ENCODE measurements at places on chromosomes 4 and X.

- DNase-seq = no peak
Observed at GRCh38 chr4:12118651-12119213, 690.0 kb upstream of the HS3ST1 start.

- DNase-seq = no peak
Observed at GRCh38 chrX:69896046-69896445, 153.7 kb downstream of the AWAT2 start.

DNA sequence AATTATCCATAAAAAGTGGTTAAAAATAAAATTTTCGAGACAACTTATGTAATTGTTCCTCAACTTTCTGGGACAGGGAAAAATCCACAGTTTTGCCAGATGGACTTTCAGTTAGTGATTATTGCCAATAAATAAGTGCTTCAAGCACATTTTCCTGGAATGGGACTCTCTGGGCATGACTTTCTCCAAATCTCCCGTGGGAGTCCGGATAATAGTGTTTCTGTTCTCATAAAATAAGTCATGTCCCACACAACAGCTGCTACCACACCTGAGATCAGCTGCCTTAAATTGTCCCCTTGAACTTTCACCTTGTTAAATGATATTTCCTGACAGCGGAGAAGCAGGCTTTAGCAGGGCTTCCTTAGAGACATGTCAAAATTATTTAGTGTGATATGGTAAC, 133.4 kb upstream of the NAP1L5 start:
- DNase-seq = no peak

DNA sequence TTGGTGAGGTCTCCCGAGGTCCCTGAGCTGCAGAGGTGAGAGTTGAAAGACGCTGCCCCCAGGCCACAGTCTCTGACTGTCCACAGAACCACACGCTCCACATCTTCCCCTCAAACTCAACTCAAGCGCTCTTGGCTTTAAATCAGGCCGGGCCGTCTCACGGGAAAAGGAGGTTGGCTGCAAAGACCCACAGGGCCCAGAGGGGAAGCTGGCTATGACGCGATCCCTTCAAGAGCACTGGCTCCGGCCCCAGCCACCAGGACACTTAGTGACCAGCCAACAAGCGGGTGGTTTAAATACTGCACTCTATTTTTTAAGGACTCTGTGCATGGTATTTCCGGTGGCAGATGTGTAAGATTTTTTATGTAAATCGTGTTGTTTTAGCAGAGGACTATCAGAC, 19.9 kb downstream of the LRPAP1 start:
- no peak for DNase-seq

DNA sequence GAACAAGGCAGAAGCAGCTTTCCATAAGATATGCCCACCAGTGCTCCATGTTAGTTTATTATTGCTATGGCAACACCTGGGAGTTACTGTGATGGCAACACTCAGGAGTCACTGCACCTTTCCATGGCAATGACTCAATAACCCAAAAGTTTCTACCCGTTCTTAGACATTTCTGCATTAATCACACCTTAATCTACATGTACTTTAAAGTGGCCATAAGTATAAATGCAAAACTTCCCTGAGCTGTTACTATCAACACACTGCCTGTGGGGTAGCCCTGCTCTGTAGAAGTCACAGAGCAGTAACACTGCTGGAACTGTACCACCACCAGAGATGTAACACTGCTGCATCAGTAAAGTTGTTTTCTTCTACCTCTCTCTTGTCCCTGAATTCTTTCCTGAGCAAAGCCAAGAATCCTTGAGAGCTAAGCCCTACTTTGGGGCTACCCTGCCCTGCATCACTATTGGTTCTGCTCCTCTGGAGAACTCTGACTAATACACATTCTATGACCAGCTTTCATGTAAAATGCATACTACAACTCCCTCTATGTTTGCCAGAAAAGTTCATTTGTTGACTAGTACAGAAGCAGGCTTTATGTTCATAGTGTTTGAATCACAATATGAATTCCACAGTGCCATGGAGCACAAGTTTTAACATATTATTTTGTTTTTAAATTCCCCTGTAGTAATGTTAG, 43.5 kb upstream of the GPR174 start:
- no peak for DNase-seq

- DNase-seq = no peak
Observed at GRCh38 chr4:138445098-138445497, 202.9 kb upstream of the SLC7A11 start.

GRCh38 chr4:142845293-142846107, 601 bp downstream of the INPP4B start:
- DNase-seq = no peak

DNA sequence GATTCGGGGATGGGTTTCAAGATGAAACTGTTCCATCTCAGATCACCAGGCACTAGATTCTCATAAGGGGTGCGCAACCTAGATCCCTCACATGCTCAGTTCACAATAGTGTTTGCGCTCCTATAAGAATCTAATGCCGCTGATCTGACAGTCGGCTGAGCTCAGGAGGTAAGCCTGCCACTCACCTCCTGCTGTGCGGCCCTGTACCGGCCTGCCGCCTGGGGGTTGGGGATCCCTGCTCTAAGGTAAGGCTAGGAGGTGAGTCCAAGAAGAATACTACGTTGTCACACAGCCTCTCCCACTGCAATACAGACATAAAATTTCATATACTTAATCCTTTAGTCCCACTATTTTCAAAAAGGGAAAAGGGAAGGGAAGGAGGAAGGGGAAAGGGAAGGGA, 213.4 kb upstream of the HCCS start:
- DNase-seq = no peak

DNA sequence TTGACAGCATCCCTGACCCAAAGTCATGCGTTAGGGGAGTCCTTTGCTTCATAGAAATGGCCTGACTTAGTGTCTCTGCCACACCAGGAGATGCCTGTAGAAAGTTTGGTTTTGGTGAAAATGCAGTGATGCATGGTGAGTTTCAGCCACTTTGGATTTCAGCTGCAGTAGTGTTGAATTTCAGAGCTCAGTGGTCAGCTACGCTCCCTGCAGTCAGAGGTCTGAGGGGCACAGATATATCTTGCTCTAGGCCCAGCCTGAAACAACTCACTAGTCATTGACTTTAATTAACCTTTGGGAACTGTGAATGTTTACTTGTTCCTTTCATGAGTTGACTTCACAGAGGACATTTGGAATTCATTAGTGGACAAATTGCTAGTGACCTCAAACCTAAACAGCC, 17.5 kb downstream of the RBMX2 start:
- no peak for DNase-seq

DNA sequence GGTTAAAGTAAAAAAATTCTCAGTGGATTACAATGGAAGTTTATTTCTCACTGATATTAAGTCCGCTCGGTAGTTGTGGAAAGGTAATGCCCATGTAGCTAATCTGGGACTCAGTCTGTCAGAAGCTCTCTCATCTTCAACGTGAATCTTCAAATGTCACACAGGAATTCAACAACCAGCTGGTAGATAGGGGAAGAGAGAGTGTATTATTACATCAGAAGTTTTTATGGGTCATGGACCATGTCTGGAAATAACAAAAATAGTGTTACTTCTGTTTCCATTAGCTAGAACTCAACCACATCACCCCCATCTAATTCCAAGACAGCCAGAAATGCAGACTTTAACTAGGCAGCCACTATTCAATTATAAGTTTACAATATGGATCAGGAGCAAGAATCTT, 506.1 kb upstream of the HTR2C start:
- DNase-seq = no peak

- no peak for DNase-seq
Observed at GRCh38 chrX:16462912-16463311, 187.0 kb upstream of the S100G start.

DNA sequence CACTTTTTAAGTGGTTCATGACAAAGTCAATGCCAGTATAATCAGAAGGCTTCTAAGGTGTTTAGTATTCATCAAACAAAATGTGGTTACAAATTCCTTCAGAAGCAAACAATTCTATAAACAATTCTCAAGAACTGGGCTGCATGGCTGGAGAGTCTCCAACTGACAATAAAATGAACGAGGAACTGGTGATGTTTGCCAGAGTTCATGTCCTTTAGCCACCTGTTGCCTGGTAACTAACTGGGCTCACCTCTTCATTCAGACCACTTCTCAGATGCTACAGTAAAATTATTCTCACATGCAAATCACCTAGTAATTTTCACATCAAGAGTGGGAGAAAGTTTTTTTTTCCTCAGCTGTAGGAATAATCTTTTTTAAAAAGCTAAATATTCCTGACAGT, 53.3 kb downstream of the CAMK2D start:
- DNase-seq = no peak

DNA sequence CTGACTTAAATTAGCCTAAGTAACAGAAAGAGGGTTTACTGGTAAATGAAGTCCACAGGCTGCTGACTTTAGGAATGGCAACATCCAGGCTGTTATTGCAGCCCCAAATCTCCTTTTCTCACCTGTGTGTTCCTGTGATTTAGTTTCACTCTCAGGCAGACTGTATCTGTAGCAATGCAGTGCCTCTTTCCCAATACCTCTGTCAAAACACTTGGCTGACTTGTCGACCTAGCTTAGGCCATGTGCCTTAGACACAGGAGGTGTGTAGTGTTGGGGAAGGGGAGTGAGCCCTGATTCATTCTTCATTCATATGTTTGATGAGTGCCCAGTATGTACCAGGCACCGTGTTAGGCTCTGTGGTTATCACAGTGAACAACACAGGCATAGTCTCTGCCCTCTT, 46.9 kb downstream of the JADE3 start:
- no peak for DNase-seq

DNA sequence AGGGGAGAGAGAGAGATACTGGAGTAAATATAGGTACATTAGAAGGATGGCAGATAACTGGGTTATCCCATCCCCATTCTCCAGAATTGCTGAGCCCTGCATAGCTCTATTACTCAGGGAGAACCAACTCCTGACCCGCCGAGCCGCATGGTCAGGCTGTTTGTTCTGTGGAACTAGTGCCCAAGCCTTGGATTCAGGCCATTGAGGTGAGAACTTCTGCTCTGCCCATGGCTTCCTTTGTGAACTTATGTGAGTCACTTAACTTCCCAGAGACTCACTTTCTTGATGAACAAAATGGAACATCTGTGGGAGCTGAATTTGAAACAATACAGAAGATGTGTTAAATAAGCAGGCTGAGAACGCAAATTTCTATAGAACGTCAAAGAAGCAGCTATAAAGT, 54.2 kb downstream of the SPATA18 start:
- DNase-seq = no peak

- DNase-seq = no peak
Observed at GRCh38 chr4:18676526-18676915, 655.0 kb upstream of the LCORL start.

- peak; percentile 9 for DNase-seq
Observed at GRCh38 chr4:83010111-83010521, 507 bp downstream of the LIN54 start.

DNA sequence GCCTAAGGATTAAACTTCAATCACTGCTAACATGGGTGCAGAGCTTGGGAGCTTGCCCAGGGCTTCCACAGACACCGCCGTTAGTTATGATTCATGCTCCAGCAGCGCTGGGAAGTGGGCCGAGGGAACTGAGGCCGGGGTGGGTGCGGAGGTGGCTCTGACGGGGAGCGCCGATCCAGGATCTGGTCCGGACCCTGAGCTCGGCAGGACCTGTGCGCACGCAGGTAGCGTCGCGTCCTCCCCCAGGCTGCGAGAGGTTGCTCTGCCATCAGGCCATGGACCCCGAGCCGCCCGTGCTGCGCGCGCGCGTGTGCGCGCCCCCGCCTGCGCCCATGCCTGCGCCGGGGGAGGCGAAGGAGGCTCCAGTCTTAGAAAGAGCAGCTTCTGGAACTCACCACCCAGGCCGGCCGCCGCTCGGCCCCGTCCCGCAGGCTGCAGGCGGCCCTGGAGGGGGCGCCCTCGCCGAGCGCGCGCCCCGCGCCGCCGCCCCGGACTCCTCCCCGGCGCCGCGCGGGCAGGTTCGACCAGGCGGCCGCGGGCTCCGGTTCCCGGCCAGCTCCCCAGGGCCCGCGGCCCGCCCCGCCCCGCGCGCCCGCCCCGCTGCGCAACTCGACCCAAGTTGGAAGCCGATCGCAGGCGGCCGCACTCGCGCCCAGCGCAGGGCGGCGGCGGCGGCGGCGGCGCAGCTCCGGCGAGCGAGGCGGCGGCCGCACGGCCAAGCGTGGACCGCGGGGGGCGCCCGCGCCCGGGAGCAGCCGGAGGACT, 732 bp upstream of the ADRA2C start:
- DNase-seq = no peak

- no peak for DNase-seq
Observed at GRCh38 chr4:166044871-166045270, 171.8 kb downstream of the TLL1 start.

DNA sequence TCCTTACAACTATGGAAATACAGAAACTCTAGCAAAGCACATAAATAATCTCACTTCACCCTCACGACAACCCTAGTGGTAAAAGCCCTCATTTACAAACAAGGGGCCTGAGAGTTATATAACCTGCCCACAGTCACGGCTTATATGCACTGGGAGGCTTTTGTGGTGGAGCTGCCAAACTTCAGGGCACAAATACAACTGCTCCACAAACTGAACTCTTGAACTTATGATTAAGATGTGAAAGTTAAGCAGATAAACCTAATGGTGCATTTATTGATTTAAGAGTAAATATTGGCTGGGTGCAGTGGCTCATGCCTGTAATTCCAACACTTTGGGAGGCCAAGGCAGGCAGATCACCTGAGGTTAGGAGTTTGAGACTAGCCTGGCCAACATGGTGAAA, 19.0 kb downstream of the SLC2A9 start:
- no peak for DNase-seq

DNA sequence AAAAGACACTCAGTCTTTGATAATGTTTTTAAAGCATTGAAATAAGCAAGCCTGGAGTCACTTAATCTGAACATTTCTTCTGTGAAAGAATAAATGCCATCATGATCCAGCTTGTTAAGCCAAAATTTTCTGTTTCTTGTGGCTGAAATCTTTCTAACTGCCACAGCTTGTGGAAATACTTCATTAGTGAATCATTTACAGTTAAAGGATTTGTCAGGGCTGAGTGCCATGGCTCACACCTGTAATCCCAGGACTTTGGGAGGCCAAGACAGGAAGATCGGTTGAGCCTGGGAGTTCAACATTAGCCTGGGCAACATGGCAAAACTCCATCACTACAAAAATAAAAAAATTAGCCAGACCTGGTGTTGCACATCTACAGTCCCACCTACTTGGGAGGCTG, 93.3 kb upstream of the PDE5A start:
- no peak for DNase-seq

- DNase-seq = no peak
Observed at GRCh38 chr4:121198251-121198650, 34.1 kb upstream of the TNIP3 start.

GRCh38 chr4:164424846-164425245, 329.1 kb upstream of the SMIM31 start:
- DNase-seq = no peak

DNA sequence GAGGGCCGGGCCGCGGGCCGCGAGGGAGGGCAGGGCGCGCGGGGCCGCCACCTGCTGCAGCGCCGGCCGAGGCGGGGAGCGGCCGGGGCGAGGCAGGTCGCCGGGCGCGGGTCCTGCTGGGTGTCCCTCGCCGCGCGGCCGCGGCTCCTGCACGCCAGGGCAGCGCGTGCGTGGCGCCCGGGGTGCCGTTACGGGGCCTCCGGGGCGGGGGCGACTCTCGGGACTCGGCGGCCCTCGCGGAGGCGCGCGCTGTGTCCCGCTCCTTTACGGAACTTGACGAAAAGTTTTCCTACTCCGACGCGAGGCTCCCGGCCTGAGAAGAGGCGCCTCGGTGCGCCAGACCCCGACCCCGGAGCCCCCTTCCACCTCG, 329 bp downstream of the TBC1D14 start:
- no peak for DNase-seq

- DNase-seq = no peak
Observed at GRCh38 chr4:157838366-157838765, 334.5 kb downstream of the GASK1B start.

All from activated CD8-positive, alpha-beta memory T cell treated with anti-CD3 and anti-CD28 coated beads for 48 hours (primary cell).